ENCODE measurements at places on chromosomes 13 and 19.

- no peak for DNase-seq
Observed at GRCh38 chr13:30785191-30785850, 50.0 kb downstream of the ALOX5AP start.

- DNase-seq = no peak
Observed at GRCh38 chr19:10289836-10290356, at the start of gene ICAM5. Gene ICAM5, plus strand, starts transcription at chr19:10289952. Its CDS starts 92 bp downstream, at chr19:10290044.

DNA sequence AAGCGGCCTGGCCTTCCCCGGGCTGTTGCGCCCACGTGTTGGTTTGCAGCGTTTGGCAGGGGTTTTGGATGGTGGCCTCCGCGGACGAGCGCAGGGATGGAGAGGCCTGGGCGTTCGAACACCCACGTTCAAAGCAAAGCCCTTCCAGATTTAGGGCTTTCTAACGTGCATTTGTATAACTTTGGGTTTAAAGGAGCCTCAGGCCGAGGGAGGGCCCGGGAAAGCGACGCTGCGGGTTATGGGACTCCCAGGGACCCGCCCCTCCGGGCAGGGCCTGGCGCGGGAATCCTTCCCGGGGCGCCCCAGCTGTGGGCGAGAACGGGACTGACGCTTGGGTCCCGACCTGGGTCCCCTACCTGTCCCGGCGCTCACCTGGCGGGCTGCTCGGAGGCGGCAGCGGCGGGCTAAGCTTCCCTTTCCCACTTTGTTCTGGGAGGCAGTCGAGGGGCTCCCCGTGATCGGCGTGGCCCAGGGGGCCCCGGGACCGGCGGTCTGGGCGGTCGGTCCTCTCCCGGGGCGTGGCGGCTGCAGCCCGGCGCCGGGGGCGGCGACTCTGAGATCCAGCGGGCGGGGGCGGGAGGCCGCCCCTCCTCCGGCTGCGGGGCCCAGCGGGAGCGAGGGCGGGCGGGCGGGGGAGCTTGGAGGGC is at the start of gene FBXO17:
FBXO17 (minus strand) TSS at position 529 of the 647 bp plus-strand sequence. CDS start 25,423 bp downstream, outside the sequence.
- no peak for DNase-seq

- no peak for DNase-seq
Observed at GRCh38 chr13:44385847-44386246, 12.2 kb downstream of the SERP2 start.

- no peak for DNase-seq
Observed at GRCh38 chr13:86324191-86324590, 525.0 kb upstream of the SLITRK6 start.

- no peak for DNase-seq
Observed at GRCh38 chr19:14161305-14161704, 24.9 kb upstream of the ASF1B start.

DNA sequence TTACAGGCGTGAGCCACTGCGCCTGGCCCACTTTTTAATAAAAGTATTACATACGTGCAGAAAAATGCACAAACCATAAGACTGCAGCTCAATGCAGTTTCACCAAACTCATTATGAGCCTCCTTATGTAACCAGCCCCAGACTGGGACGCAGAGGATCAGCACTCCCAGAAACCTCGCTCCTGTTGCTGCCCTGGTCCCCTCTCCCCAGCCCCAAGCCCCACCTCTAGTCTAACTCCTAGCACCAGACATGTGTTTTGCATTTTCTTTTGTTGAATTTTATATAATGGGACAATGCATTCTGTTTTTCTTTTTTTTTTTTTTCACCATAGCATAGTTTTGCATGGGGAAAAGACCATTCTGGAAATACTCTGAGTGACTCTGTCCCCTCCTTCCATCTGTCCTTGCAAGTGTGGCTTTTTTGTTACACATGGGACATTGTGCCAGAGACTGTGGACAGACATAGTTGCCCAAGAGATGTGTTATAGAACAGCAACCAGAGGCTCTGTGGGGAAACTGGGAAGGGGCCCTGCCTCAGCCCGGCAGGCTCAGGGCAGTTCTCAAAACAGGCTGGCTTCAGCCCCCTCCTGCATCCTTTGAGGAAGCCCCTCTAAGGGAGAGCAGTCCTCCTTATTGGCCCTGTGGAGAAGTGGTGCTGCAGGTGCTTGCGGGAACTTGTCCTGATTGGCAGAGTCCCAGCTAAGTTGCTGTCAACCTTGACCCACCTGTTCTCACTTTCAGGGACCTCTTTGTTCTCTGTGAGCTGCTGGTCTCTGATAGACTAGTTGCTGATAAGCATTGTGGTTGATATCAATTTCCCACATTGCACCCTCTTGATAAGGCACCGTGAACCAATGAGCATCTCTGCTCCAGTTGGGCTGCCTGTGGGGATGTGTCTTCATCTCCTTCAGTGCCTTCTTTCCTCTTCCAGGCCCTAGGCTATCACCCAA is 13.8 kb upstream of the OLFM4 start:
- DNase-seq = no peak

- DNase-seq = no peak
Observed at GRCh38 chr19:44600466-44600865, 12.9 kb upstream of the IGSF23 start.

GRCh38 chr13:86579662-86580061 is 780.4 kb upstream of the SLITRK6 start:
- no peak for DNase-seq

DNA sequence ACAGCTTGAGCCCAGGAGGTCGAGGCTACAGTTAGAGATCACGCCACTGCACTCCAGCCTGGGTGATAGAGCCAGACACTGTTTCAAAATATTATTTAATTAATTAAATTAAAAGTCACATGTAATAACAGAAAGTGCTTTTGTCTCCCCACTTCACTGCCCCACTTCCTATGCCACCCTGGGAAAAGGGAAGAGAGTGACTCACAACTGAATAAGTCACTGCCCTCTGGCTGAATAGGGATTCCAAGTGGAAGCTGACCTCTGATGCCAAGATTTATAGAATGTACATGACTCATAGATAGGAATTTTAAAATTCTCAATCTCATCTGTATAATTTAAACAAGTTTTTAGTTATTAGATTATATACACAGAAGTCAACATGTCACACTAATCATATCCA is 22.2 kb upstream of the ERVV-1 start:
- DNase-seq = no peak

DNA sequence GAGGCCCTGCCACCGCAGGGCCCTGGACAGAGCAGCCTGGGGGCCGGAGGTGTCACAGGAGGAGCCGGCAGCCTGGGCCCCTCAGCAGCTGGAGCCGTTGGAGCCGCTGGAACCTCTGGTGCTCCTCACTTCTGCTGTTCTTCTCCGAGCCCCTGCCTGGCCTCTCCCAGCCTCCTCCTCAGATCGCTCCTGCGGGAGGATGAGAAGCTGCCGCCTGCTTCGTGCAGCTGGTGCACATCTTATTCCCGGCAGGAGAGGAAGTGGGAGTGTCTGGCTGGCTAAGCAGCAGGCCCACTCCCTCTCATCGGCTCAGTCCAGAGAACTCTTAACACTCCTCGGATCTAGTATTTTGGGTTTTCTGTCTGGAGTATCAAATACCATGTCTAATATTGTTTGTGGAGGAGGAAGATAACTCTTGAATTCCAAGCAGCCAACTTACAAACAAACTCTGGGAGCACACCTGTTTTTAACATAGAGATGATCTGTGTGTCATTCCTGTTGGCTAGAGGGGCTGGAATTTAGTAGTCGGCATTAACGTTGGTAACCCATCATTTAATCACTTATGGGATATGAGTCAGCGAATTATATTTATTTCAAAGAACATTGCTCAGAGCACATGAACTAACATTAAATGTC is 37.1 kb upstream of the RNF113B start:
- no peak for DNase-seq

- DNase-seq = no peak
Observed at GRCh38 chr13:104854698-104855097, 1680.8 kb downstream of the EFNB2 start.

GRCh38 chr13:98239162-98240076 is 62.4 kb upstream of the RNF113B start:
- DNase-seq = no peak
